ENCODE measurements at places on chromosomes 2 and 18.

- DNase-seq: no peak
These were observed 159.4 kb downstream of the DYSF start for GRCh38 chr2:71612581-71613402.

DNA sequence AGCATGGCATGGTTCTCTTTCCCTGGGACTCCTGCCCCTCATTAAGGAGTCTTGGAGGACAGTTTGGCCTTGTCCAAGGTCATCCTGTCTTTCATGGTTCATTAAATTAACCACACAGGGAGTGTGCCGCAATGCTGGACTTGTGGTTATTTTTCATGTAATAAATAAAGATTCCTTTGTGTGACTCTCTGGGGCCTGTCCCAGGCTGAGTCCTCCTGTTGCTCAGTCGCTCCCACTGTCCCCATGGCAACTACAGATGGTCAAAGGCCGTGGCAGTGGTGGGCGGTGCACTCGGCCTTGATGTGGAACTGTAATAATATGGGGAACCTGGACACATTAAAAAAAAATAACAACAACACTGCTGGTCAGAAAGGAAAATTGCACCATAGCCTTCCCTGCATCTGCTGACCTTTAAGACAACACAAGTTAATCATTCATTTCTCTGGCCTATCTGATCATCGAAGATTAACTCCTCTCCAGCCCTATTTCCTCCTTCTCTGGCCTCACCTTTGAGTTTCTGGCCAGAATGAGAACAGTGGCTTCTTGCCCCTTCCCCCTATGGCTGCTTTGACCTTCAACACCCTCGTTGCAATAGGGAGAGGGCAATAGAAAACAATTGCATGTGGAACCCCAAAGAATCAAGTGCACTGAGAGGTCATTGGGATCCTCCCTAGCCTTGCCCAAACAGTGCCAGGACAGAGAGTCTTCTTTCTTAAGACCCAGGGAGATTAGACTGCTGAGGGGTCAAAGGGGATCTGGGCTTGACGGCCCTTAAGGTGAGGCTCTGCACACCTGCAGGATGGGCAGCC, 44.7 kb downstream of the PSD4 start:
- no peak for DNase-seq

DNA sequence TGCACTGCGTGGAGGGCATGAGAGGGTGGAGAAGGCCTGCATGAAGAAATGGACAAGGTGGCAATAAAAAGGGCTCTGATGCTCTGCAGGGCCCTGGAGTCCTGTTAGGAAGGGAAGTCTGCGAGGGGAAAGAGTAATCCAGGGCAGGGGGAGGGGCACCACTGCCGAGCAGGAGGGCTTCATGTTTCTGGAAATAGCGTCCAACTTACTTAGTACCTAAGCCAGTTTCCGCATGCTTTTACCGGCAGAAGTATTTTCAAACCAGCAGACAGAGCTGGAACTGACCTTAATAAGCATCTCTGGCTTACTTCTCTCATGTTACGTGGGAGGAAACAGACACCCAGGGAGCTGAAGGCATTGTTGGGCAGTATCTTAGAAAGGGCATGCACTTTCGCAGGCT, 156.7 kb downstream of the GALNT14 start:
- DNase-seq: no peak

DNA sequence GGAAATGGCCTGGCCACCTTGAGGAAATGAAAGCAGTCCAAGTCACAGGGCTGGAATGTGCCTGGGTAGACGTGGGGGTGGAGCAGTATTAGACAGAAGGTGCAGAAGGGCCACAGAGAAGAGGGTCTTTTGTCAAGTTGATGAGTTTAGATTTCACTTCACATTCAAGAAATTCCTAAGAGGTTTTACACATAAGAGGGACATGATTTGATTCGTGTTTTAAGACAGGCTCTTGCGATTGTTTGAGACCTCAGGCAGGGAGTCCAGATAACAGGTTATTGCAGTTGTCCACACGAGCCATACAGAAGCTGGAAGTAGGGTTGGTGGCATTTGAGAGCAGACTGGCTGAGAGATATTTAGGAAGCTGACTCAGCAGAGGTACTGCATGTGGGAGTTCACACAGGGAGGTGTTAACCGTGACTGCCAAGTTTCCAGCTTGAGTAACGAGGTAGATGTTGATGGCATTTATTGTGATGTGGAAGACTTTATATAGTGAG, 64.6 kb downstream of the NEB start:
- DNase-seq: peak; percentile 47
